ENCODE measurements at places on chromosomes 4 and X.
A peak's percentile ranks its signal among the peaks of the same experiment; 100 is the strongest.

DNA sequence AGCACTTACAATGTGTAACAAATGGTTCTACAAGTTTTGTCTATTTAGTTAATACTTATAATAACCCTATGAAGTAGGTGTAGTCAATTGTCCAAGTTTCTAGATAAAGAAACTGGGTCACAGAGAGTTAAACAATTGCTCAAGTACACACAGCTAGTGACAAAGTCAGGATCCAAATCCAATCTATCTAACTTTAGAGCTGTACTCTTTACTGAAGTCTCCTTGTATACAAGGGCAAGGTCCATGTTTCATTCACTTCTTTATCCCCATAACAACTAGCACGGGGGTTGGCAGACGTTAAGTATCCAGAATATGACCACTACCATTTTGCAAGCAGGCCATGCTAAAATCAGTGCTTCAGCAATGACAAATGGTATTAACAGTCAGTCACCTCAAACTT lies 141.0 kb downstream of the CHM start:
- no peak for DNase-seq

DNA sequence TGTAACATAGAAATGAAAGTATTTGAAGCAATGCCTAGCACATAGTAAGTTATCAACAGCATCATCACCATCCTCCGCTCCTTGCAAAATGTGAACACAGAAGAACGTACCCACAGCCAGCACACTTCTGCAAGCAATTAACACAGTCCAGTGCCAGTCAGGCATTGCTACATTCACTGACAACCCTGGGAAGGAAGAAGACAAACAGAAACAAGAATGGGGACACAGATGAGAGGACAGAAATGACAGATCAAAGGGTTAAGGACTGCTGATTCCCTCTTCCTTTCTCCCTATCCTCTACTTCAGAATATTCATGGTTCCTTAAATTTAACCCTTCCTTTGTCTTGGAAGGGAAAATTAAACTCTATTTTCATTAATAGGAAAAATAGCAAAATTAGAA lies 53.1 kb downstream of the CHM start:
- DNase-seq: no peak

DNA sequence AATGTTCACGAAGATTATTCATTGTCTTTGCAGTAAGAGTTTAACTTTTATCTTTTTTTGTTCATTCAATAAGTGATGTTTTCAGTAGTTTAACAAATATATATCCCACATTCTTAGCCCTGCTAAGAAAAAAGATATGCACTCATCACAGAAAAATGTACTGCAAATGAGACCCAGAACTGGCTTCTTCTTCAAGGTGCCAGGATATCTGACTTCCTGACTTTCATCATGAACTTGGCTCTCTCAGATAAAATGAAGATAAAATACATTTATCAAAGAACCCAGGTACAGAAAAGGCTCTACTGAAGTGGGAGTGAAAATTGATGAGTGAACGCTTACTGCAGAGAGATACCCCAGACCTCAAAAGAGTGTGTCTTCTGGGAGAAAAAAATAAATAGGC lies 177.8 kb upstream of the DKK2 start:
- DNase-seq: no peak

- no peak for DNase-seq
These were observed 1.3 kb downstream of the NEXMIF start for GRCh38 chrX:74923942-74924448.

DNA sequence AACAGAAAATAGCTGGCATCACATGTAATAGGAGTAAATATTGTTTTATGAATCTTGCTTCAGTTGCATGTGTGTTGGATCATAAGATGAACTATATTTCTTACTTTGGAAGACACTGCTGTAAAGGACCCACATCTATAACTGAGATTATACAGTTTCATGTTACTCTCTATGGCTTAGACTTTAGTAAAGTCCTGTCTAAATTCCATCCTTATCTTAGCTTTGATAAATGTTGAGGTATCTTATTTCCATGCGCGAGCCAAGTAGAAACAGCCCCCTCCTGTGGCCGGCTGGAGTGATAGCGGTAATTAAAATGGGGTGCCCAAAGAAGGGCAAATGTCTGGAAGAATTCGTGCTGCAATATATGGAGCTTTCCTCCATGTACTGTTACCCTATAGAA lies 43.0 kb downstream of the CCDC158 start:
- DNase-seq: peak; percentile 4

GRCh38 chrX:108159028-108159670 lies 67.6 kb downstream of the ATG4A start:
- no peak for DNase-seq

DNA sequence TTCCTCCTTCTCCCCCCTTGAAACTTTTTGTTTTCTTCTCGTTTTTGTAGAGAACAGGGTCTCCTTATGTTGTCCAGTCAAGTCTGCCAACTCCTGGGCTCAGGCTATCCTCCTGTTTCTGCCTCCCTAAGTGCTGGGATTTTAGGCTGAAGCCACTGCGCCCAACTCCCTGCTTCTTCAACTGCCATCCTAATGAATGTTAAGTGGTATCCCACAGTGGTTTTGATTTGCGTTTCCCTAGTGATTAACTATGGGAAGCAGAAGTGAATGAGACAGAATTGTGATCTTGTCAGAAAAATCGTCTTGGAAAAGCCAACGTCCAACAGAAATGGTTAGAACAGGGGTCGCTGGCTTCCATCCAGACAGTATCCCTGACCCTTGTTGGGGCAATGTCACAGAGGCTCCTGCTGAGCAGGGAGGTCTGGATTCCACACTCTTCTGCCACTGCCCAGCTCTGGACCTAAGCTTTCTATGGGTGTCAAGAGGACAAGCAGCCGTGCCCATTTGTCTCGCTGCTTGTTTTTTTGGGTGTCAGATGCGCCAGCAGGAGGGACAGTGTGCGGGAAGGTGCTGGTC lies 869 bp upstream of the ADD1 start:
- DNase-seq: no peak

- DNase-seq: no peak
These were observed 37.9 kb upstream of the CBR4 start for GRCh38 chr4:169047956-169048355.

GRCh38 chr4:85381968-85382367 lies 93.0 kb upstream of the ARHGAP24 start:
- DNase-seq: no peak

- DNase-seq: no peak
These were observed 96.3 kb downstream of the COL4A6 start for GRCh38 chrX:108341947-108342346.

DNA sequence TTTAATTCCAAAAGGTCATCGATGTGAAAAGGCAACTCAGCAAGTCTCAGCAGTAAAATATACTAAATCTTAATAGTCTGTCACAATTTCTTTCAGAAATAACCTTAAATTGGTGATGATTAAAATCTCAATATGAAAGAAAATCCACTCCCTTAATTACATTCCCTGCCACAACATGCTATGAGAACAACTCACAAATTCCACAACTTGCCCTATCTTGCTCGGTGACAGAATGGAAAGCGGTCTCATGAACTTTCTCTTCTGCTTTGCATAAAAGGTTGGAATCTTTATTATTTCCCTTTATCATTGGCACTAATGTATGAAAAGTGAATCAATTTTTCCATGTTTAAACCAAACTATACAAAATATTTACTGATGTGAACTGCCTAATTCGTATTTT lies 380.8 kb downstream of the TMA16 start:
- no peak for DNase-seq

DNA sequence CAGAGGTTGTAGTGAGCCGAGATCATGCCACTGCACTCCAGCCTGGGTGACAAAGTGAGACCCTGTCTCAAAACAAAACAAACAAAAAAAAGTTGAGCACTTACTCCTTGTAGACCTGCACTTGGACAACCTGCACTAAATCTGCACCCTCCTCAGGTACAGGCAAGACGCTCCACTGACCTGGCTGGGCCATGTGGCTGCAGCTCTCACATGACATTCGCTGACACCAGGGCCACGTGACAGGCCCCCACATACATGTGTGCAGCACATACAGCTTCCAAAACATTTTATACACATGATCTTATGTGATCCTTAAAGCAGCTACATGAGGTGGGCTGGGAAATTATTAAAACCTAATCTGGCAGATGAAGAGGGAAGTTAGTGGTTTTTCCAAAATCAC lies 62.5 kb downstream of the MGST2 start:
- DNase-seq: no peak

DNA sequence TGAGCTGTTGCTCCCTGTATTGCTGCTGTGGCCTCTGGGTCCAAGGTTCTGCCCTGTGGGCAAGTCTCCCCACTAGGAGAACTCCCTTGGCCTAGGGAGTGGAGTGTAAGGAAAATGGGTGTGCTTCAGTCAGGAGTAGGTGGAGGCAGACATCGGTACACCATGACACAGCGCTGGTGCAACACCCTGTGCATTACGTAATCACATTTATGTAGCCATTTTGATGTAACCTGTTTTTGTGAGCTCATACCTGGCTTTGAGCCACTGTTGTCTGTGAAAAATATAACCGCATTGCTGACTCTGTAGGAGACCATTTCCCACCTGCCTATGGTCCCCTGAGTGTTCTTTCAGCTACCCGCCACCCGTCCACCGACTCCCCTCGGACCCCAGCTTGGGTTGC lies 700.5 kb upstream of the AGA start:
- no peak for DNase-seq

DNA sequence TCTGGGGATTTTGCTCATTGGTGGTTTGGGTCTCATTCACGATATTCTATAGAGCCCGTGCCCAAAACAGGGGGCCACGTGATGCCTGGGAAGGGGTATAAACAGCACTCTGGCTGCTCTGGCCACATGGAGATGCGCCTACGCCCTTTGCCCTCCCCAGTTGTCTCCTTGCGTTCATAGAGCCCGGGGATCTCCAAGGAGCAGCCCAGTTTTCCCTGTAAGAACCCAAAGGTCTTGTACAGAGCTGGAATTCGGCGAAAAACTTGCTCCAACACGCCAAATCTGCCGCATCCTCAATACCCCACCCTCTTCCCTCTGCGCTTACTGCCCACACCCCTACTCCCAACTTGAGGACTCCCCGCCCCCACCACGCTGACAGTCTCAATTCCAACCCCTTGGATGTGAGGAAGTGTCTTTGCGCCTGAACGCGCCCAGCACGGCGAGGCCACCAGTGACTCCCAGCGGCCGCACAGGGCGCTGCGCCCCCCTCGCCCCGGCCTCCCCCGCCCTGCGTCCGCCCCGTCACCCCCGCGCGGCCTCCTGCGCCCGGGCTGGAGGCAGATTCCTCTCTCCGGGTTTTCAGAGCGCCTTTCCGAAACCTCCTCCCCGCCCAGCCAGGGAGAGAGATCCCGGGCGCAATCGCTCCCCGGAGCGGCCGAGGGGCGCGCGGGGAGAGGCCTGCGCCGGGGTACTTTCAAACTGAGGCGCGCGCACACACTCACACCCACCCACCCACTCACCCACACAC lies at the start of gene NHS:
NHS (plus strand) TSS at position 582 of the 748 bp plus-strand sequence. CDS start 558 bp downstream, outside the sequence.
- DNase-seq: no peak

GRCh38 chr4:174066611-174067205 lies 216.8 kb downstream of the FBXO8 start:
- DNase-seq: no peak

GRCh38 chr4:105461221-105461620 lies 12.6 kb downstream of the PPA2 start:
- DNase-seq: no peak

GRCh38 chr4:17583276-17583675 lies 6.3 kb downstream of the LAP3 start:
- no peak for DNase-seq

GRCh38 chr4:130703211-130703935 lies 1607.4 kb downstream of the C4orf33 start:
- DNase-seq: no peak

GRCh38 chrX:153625271-153626024 lies 21.6 kb upstream of the DUSP9 start:
- DNase-seq: no peak

DNA sequence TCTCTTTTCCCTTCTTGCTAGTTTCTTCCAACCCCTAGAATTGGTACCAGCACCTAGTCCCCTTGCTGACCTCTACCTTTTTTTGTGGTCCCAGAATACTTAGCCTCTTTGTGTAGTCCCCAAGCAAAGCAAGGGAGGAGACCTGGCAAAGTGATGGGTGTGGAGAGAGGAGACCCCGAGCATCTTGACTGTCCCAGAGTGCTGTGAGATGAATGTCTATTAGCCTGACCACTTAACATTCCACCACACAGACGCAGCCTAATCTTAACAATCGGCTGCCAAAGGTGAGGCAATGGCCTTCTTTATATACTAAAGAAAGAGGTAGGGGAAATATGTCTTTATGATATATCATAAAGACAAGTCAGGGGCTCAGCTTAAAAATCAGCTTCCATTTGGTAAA lies 55.9 kb downstream of the TRIM2 start:
- DNase-seq: no peak

GRCh38 chrX:34658326-34658725 lies 1.2 kb upstream of the TMEM47 start:
- no peak for DNase-seq

DNA sequence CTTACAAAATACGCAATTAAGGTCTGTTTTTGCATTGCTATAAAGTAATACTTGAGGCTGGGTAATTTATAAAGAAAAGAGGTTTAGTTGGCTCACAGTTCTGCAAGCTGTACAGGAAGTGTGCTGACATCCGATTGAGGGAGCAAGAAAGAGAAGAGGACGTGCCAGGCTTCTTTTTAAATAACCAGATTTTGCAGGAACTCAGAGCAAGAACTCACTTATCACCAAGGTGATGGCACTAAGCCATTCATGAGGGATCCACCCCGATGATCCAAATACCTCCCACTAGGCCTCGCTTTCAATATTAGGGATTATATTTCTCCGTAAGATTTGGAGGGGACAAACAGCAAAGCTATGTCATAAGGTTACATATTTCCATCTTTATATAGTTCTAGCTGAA lies 456.7 kb downstream of the GLUD2 start:
- DNase-seq: no peak

GRCh38 chrX:123779908-123780396 lies 47.1 kb upstream of the THOC2 start:
- DNase-seq: no peak

DNA sequence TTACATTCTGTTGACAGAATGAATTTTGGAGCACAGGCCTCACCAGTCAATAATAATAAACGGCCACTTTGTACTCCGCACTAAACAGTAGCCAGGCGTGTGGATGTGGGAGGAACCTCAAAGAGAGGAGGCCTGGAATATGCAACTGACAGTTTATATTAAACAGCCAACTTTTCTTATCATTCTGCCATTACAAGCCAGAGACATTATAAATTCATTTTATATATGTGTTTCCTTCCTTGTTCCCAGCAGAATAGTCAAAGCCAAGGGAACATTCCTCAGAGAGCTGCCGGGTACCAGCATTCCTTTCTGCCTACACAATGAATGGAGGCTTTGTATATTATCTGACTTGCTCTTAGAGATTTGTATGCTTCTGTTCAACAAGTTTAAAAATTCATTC lies 436.5 kb upstream of the FTHL17 start:
- DNase-seq: no peak

- DNase-seq: no peak
These were observed 902.6 kb downstream of the C4orf33 start for GRCh38 chr4:129998436-129999150.

DNA sequence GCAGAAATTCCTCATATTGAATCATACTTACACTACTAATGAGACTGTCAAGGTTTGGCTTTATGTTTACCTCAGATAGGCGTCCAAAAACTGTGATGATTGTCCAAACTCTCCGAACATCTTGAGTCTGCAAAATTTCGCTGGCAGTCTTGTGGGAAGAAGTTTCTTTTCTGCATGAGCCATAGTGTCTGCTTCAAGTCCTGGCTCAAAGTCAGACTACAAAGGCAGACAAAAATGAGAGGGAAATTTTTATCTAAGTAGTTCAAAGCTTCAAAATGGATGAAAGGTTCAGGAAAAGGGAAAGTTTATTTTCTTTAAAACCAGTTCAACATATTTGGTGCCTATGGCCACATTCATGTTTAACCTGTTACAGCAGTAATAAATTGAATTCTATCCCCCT lies 40.7 kb downstream of the PALLD start:
- no peak for DNase-seq

- DNase-seq: no peak
These were observed 7.4 kb upstream of the PGRMC1 start for GRCh38 chrX:119228512-119229252.

Measured in stimulated activated CD4-positive, alpha-beta T cell treated with anti-CD3 and anti-CD28 coated beads, Interleukin-2, amount 100 ng/mL, for 4 hours (primary cell).